ENCODE measurements at places on chromosomes 1 and 21.

DNA sequence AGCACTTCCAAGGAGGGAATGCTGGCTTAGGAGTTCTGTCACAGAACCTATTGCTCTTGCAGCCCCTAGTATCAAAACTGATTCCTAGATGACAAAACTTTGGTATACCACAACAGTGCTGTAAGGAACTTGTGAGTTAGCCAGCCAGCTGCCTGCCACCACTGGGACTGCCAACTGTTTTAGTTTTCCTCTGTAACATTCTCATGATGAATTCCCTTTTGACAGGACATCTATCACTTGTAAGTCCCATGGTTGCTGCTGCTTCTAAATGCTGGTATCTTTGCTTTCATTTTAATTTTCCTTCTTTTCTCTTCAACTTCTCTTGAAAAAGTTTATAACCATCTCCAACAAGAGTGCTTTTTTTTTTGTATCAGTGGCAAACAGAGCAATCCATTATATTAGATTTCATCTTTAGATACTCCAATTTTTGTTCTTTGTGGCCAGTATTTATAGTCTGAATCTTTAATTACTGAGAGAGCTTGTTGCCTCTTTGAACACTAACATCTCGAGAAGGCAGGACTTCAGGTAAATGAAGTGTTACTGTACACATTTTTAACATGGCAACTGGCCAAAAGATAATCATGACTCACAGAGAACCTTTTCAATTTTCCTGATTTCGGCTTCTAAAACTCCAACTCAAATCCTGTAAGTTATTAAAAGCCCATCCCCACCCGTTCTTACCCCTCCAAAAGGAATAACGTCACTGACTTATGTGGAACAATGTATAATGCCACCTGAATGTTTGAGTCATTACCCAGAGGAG is 19.8 kb downstream of the DBT start:
- DNase-seq = no peak

- DNase-seq = no peak
Observed at GRCh38 chr1:184367427-184368038, 19.3 kb upstream of the C1orf21 start.

DNA sequence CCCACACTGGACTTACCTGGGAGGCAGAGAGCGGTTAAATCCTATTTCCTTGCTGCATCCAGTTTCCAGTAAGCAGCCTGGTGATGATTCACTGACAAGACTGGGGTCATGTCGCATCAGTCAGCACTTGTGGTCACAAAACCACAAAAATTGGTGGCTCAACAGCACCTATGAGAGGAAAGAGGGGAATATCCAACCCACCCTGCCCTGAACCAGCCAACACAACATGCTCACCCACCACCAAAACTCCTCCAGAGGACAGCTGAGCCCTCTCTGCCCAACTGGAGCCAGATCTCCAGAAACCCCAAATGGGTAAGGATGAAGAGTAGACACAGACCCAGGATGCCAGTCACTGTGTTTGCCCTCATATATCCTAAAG is 64.0 kb downstream of the CD46 start:
- no peak for DNase-seq

DNA sequence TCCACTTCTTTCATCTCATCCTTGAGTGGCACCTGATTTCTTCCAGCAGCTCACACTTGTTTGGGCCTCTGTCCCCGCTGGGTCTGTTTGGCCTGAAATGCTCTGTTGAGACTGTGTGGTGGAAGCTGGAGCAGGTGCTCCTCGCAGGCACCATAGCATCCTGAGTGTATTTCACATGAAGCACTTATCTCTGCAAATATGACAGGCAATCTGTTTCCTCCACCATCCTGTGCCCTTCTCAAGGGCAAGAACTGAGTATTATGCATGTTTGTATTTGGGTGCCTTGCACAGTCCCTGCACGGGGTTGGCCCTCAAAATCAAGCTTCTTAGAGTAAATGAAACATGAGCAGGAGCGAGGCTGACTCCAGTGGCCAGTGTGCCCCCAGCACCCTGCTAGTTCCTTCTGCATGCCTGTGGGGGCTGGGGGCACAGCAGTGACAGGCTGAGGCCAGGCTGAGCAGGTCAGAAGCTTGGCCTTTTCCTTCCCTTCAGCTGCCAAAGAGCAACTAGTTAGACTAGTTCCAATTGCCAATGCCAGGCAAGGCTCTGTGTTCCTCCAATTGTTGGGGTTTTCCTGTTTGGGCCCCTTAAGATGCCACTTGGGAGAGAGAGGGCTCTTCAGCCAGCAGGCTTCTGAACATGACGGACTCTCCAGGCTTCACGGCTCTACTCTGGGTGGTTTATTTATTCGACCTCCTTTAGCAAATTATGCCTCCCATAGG is 129.6 kb upstream of the ATP1A1 start:
- DNase-seq = no peak

DNA sequence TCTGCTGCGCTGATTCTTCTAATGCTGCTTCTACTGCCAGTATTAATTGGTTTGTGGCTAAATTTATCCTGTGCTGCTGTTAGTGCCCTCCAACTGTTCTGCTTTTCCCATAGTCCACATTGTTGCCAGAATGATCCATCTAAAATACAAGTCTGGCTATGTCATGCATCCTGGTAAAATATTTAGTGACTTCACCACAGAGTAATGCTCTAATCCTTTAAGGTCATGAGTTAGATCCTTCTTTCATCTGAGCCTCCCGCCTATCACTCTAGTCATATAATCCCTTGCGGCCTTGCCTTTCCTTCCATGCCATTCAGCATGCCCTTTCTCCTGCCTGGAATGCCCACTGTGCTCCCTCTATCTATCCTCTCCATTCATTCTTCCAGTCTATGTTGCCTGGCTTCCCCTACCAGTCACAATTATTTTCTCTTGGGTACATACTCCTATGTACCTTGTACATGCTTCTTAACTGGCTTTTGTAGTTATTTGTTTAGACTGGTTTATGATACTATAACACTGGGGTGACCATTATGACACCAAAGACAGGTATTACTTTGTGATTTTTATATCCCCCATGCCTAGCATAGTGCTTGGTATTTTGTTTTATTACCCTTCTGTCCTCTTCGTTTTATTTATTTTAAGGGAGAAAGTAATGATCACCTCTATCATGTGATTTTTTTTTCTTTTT is 144.0 kb downstream of the MAGI3 start:
- DNase-seq = no peak

GRCh38 chr1:180912211-180912800 is 391 bp upstream of the KIAA1614 start:
- no peak for DNase-seq

DNA sequence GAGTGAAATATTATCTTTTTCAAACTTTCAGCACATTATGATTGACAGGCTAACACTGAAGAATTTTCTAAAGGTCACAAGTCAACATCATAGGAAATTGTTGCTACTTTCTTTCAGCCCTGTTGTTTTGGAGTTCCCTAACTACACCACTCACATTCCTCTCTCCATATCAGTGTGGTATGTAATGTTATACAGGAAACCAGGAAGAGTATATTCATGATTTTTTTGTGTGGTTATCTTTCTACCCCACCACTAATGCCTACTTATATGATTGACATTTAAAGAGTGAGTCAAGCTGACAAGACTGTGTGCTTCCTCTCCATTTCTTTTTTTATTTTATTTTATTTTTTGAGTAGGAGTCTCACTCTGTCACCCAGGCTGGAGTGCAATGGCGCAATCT is 47.8 kb upstream of the PRDM2 start:
- no peak for DNase-seq

GRCh38 chr1:178530502-178530901 is 17.6 kb downstream of the TEX35 start:
- no peak for DNase-seq

DNA sequence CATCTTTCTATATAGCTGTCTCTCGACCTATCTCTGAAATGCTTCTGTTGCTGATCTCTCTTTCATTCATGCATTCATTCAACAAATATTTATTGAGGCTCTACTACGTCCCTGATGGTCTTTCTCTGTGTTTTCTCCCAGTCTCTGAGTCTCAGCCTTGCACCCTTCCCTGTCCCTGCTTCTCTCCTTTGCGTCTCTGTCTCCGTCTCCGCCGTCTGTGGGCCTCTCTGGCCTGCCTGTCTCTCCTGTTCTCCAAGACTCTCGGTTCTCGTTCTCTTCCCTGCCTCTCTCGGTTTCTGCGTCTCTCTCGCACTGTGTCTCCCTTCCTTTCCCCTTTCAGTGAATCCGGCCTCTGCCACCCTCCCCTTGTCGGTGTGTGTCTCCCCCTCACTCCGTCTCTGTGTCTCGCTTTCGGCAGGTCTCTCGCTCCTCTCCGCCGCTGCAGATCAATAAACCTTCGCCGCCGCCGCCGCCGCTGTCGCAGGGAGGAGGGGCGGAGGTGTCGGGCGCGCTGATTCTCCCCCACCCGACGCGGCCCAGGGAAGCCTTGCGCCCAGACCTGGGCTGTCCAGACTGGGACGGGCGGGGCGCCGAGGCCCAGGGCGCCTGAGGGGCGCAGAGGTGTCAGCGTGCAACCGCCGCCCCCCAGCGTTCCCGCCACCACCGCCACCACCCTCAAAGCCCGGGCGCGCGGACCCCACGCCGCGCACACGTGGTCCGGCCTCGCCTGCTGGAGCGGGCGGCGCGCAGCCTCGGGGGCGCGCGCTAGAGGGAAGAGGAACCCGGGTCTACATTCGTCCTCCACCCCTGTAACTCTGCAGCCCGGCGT is 3.0 kb downstream of the EFNA3 start:
- DNase-seq = no peak

DNA sequence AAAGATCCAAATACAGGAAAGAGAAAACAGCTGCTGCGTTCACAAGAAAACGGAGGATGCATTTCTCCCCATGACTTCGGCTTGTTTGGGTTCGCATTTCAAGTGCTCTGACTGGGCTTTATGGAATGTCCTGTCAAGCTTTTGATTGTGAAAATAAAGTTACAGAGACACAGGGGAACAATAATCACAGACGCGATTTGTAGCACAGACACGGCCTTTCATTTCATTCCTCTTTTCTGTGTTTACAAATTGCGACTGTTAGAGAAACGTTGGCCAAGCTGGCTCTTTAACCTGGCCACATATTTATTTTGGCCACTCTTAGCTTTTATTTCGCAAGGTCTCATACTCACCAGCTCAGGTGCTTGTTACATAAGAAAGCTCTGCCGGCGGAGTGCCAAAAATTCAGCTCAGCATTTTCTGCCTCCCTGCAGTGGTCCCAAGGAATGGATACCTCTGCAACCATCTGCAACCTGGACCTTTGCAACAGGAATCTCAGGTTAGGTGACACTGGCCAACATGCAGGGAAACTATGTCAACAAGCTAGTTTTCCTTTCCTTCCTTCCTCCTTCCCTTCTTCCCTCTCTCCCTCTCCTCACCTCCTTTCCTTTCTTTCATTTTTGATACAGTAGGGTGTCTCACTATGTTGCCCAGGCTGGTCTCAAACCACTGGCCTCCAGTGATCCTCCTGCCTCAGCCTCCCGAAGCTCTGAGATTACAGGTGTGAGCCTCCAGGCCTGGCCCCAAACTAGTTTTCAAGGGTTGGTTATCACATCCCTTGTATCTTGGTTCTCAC is 58.2 kb upstream of the SLC45A1 start:
- no peak for DNase-seq

DNA sequence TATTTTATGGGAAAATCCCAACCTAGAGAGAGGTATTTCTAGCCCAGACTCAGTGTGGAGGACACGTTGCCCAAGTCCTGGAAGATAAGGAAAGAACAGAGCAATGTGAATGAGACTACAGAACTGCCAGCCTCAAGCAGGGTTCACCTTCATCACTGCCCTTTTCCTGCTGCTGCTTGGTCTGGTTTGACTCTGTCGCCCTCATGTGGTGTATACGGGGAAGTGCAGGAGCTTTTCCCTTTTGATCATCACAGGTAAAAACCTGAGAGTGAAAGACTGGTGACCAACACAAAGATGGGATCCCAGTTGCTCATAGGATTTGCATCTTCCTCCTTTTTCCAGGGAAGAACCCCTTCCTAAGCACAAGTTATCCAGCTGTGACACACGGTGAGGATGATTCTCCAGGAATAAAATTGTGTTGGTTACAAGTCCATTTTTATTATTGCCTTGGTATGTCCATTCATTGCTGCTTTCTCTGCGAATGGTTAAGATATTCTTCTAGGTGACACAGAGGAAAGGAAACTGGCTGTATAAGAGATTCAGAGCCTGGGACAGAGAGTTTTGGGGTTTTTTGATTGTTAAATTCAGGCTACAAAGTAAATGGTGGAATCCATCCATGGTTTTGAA is 89.5 kb upstream of the CD53 start:
- no peak for DNase-seq

GRCh38 chr21:21661741-21662140 is 663.5 kb downstream of the NCAM2 start:
- DNase-seq = no peak

GRCh38 chr1:82090104-82090503 is 289.4 kb downstream of the ADGRL2 start:
- no peak for DNase-seq

DNA sequence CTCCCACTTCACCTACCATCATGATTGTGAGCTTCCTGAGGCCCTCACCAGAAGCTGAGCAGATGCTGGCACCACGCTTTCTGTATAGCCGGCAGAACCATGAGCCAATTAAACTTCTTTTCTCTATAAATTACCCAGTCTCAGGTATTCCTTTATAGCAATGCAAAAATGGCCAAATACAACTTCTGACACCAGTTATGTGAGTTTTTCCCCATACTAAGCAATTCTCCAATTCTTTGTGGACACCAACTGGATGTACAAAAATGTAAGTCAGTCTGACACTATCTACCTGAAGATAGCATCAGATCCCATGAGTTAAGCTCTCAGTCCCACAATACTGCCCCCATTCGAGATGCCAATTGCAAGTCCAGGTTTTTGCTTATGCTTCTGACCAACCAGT is 65.4 kb upstream of the PPIH start:
- no peak for DNase-seq

GRCh38 chr1:157734321-157734720 is 33.8 kb upstream of the FCRL3 start:
- DNase-seq = no peak

DNA sequence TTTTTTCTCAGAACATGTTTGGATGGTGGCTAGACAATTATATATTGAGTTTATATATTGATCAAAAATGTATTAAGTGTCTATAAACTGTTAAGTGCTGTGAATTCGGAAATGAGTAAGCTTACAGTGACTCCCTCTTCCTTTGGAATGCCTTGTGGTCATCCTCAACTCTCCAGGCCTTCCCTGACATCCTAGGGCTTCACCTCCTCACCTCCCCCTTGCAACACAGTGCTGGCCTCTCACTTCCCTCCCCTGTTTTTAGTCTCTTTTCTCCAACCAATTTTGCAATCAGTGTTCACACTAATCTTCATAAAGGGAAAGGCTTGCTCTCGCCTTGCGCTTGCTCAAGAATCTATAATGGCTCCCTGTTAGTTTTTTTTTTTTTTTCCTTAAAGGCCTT is 95.1 kb upstream of the C1orf21 start:
- DNase-seq = no peak

DNA sequence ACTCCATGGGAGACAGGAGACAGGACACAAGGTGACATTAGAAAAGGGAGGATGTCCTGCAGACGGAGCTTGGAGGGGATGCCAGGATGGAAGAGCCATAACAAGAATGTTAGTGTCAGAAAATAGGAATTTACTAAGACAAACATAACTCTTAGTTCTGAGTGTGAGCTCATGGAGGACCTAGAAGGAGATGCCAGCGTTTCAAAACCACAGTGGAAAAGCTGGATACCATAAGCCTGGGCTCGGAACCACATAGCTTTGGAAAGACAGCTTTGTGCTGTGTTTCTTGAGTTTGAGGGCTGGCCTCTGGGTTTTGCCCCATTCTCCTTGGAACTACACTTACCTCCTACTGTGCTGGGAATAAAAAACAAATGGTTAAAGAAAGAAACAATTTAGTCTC is 128.4 kb downstream of the S1PR1 start:
- DNase-seq = no peak

GRCh38 chr1:212219679-212220463 is 65.3 kb upstream of the PPP2R5A start:
- no peak for DNase-seq

- DNase-seq = no peak
Observed at GRCh38 chr1:178371235-178371634, 125.5 kb downstream of the CLEC20A start.
